BJ (cell line): ENCODE measurements at places on chromosomes 6 and 20. TPM values are rescaled to one million over a fixed set of nuclear protein-coding genes. Genes with fewer than 3 reads are reported as not detected.

PAX1 gene
- polyA plus RNA-seq: not detected in 2 replicates

BAK1 gene
- 16.6 and 24.5 TPM in 2 replicates for polyA plus RNA-seq

GRCh38 chr6:149015535-149016525, 269.0 kb downstream of the UST start:
- no peak for DNase-seq

GRCh38 chr20:4406627-4407026, 315.1 kb upstream of the PRND start:
- DNase-seq: peak; percentile 61

DNA sequence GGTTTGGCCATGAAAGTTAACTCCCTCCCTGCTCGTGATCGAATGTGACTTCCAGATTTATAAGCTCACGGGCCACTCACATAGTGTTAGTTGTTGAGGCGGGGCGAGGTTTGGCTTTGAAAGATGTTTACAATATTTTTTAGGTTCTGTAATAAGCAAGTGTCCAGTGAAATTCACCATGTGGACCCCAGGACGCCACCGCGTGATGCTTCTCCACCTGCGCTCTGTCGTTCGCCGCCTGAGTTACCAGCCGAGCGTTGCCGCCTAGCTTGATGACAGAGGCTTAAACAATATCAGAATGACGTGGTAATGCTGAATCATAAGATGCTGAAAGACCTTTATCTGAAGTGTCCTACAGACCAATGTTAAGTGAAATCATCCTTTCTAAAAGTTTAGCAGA, 241.0 kb downstream of the MYLK4 start:
- no peak for DNase-seq

GRCh38 chr6:25995507-25995906, 32.9 kb downstream of the TRIM38 start:
- DNase-seq: no peak

DNA sequence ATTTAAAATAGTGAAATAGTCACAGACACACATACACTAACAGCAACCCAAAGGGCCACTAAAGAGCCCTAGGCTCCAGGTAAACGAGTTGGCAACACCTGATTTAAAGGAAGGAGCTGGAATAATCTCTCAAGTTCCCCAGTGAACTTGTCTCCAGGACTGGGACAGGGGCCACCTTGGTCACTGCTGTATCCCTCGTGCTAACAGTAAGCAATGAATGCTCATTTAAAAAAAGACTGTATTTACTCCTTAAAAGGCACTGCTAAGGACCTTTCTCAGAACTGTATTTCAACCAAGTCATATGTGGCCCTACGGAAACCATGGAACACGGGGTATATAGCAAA, 1.3 kb downstream of the DIDO1 start:
- no peak for DNase-seq

- no peak for DNase-seq
Measured at GRCh38 chr6:166660157-166660688, 33.2 kb upstream of the RPS6KA2 start.

- no peak for DNase-seq
Measured at GRCh38 chr6:138563650-138564049, 64.4 kb upstream of the NHSL1 start.
